Mesothelial cell of epicardium (in vitro differentiated cells): ENCODE measurements at places on chromosomes 2 and 18. TPM values are rescaled to one million over a fixed set of nuclear protein-coding genes. Genes with fewer than 3 reads are reported as not detected.

- no peak for DNase-seq
Observed at GRCh38 chr2:129732630-129733026, 246.8 kb upstream of the RAB6C start.

GRCh38 chr2:134846213-134846612 lies 7.8 kb downstream of the ACMSD start:
- no peak for DNase-seq

DNA sequence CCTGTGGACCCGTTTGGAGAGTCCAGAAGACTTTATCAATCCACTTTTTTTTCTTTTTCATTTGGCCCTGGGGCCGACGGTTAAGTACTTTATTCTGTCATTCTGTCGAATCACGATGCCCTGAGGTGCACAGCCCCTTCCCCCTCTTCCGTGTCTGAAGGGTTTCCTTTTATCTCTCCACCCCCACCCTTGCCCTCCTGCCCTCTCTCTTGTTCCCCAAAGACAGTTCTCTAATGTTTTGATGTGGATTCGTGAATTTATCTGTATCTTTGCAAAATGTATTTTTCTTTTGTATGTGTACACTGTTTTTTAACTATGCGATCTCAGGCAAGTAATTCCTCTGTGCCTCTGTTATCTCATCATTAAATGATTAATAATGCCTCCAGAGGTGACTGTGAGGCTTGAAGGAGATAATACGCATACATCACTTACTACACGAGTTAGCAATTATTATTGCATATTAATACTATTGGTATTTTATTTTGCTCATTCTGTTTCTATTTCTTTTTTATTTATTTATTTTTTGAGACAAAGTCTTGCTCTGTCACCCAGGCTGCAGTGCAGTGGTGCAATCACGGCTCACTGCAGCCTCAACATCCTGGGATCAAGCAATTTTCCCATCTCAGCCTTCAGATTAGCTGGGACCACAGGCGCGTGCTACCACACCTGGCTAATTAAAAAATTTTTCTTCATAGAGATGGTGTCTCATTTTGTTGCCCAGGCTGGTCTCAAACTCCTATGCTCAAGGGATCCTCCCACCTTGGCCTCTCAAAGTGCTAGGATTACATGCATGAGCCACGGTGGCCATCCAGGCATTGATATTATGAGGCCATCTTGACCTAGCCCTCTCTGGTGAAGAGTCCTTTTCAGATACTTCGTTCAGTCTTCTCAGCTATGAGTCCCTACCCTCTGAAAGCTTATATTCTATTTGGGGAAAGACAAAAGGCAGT lies 1.4 kb upstream of the CASP8 start:
- no peak for DNase-seq

DNA sequence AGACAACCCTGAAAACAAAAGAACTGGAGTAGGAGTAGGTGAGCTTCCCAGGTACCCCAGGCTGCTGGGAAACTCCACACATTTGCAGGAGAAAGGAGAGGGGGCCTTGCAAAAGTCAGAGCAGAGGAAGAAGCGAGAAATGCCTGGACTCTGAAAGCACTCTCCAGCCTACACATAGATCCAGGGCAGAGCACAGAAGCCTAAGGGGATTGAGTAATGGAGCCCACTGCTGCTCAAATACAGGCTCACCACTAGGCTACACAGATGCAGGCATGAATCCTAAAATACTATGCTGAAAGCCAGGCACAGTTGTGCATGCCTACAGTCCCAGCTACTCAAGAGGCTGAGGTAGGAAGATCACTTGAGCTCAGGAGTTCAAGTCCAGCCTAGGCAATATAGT lies 33.4 kb downstream of the OSBPL1A start:
- no peak for DNase-seq

DNA sequence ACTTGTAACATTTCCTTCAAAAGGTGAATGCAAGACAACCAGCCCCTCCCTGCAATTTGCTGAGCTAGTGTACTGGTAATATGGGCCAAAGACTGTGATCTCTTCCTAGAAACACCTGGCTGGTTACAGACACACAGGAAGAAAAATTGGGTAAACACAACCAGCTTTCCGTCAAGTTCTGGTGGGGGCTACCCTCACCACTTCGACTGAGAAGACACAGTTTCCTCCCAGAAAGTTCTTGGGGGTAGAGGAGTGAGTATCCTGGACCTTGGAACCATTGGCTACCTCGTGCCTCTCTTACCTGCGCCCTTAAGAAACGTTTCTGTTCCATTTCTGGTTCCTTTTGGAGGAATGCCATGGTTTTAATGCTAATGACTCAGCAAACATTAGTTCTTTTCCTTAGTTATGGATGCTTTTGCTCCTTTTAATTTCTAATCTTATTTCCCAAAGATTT lies 120.9 kb upstream of the DLX2 start:
- no peak for DNase-seq

GRCh38 chr2:2586068-2586776 lies 255.1 kb upstream of the MYT1L start:
- no peak for DNase-seq

DNA sequence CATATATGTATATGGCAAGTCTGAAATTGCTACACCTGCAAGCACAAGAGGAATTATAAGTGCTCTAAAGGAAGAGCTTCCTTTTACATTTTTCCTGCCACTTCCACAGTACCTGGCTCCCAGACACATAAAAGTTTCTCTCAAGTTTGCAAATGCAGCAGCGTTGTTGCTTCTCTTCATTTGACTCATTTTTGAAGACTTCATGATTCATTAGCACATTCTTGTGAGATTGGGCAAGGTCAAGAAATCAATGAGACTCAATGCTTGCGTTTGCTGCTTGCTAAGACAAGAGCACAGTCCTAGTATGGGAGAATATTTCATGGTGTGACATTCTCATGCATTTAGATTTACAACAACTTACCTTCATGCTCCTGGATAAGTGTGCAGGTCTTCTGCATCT lies 42.6 kb upstream of the PDCL3 start:
- DNase-seq = no peak

- DNase-seq = no peak
Observed at GRCh38 chr2:9124231-9124741, 82.3 kb upstream of the ASAP2 start.

DNA sequence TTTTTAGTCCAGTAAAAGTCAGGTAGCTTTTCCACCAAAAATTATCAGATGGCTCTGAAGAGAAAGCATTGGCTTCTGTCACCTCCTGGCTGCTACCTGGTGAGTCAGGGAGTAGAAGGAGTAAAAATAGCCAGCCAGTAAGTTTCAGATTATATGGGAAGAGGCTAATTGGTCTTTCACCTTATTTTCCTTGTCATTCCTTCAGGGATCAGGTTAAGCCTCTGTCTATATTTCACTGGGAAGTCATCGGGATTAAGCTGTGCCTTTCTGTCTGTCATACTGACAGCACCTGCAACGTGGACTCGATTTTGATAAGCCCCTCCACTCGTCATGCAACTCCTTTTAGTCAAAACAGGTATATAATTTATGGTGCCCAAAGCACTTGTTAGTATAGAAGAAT lies 380.7 kb upstream of the CELF4 start:
- DNase-seq = no peak

DNA sequence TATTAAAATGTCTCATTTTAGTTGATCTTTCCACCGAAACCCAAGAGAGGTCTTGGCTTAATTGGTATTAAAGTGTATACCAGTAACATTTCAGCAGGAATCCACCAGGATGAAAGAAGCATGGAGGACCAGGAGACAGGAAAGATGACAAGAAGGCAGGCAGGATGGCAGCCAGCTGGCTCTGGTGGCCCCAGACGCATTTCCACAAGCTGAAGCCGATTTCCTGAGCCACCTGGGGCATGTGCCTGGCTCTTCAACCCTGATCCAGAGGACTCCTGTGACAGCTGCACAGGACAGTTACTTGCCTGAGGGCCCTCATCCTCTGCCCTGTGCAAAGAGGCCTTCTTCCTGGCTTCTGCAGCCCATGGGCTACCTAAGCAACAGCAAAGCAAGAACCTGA lies 56.9 kb upstream of the NFU1 start:
- DNase-seq = no peak

DNA sequence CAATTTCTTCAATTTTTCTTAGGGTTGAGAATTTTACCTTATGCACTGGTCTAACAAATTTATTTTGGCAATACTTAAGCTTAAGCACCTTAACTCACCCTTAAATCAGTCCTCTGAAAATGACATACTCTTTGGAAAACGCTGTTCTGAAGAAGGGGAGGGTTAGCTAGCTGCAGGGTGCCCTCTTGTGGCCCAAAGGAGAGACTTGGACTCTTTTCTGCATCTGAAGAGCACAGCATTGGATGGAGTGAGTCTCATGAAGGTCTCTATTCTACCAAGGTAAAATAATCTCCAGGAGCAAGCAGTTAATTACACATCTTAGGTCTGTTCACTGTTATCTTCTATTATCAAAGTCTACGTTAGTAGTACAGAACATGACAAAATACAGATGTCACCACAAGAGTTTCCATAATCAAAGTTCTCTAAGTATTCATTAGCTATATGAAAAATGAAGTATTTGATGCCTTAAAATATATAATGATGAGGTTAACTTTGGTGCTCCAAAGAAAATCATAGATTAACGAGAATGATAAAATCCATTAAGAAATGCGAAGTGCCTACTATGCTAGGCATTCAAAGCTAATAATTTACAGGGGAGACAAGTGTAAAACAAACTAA lies 24.4 kb downstream of the PUM2 start:
- DNase-seq = no peak

DNA sequence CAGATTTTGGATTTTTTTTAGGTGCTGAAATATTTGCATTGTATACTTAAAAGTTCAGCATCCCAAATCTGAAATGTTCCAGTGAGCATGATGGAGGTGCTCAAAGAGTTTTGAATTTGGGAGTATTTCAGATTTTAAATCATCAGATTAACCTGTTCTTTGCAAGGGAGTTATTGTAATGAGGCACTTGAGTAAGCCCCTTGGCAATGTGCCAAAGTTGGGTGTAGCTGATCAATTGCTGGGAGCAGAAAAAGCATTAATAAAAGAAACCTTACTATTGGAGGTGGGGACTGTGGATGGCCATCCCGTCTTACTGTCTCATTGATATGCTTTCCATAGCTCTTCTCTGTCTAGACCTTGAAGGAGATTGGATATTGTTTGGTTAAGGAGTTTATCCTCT lies 28.3 kb downstream of the MALT1 start:
- DNase-seq = no peak

- no peak for DNase-seq
Observed at GRCh38 chr2:230295192-230295591, 31.8 kb upstream of the SP140L start.

DNA sequence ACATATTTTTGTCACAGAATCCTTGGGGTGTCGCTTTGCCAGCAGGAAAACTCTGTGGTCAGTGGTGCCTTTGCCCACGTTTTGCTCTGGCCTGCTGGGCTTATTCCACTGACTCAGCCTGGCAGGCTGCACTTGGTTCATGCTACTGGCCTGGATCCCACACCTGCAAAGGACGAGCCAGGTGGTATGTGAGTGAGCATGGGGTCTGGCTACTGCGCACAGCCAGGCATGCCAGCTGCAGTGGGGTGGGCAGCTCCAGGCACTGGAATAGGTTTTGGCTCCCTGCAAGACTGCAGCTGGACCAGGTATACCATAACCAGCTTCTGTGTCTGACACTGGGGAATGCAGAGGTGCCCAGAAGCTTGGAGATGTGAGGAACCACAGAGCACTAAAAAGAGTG lies 197.9 kb upstream of the VRK2 start:
- DNase-seq = no peak

DNA sequence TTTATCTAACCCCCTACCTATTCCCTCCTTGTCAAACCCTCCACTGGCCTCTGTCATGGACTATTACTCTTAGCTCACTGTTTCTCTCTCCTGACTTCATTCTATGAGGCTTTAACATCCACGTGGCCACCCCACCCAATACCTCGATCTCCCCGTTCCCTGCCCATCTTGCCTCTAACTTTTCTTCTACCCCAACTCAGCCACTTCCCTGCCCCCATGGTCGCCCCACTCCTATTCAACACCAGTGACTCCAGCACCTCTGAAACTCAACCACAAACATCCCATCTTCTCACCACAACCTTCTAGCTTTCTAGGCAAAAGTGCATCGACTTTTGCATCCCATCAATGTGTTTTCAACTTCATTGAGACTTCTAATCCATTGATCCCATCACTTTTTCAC lies 94.2 kb upstream of the EPAS1 start:
- DNase-seq = no peak

- no peak for DNase-seq
Observed at GRCh38 chr2:42566025-42566424, 2.4 kb upstream of the MTA3 start.

DNA sequence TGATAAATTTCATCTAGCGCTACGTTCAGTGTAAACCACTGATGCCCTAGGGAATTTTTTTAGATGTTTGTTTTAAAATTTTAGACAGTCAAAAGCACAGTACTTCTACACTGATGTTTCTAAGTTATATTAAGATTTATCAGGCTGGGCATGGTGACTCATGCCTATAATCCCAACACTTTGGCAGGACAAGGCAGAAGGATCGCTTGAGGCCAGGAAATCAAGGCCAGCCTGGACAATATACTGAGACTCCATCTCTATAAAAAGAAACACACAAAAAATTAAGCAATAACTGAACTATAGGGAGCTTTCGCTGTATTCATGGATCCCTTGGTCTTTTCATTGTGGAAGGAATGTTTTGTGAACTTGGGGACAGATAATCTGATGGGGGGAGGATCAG lies 50.6 kb upstream of the MAPRE2 start:
- no peak for DNase-seq

GRCh38 chr2:239442192-239442591 lies 41.4 kb upstream of the HDAC4 start:
- DNase-seq = no peak

- no peak for DNase-seq
Observed at GRCh38 chr2:99851089-99851488, 291.3 kb downstream of the AFF3 start.

- no peak for DNase-seq
Observed at GRCh38 chr18:52992041-52992440, 652.0 kb downstream of the DCC start.

DNA sequence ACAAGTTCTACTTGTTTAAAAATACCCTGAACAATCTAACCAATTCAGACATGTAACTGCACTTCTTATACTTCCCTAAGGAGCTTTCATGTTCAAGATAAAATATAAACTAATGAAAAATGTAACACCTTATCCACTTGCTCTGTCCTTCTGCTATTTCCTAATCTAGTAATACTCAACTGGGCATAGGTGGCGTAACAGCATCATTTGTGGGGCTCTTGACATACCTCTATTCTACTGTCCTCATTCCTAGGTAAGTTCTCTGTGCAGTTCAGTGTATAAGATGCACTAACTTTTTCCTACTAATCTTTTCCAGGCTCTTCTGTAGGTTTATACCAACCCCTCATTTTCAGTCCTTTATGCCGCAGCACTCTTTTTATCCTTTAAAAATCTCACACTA lies 36.7 kb downstream of the PRKD3 start:
- DNase-seq = no peak

GRCh38 chr2:209525331-209525730 lies 101.5 kb downstream of the MAP2 start:
- no peak for DNase-seq

Gene ADAM23
- 6.9 to 8.6 TPM (median 8.5 TPM) in 3 replicates for total RNA-seq

Gene AGBL5
- 40.5 to 45.0 TPM (median 43.2 TPM) in 3 replicates for total RNA-seq

Gene CPLX4
- total RNA-seq = not detected in 3 replicates

Gene CD28
- not detected in 3 replicates for total RNA-seq

Gene CEP192
- 32.7 to 36.5 TPM (median 34.6 TPM) in 3 replicates for total RNA-seq

Gene FBXO36
- 5.1 to 6.2 TPM (median 5.5 TPM) in 3 replicates for total RNA-seq

Gene TUBB8B
- 0.31 to 0.32 TPM in 2 of 3 replicates, not detected in the other for total RNA-seq

Gene BMP10
- 0.13 TPM in 1 of 3 replicates, not detected in the others for total RNA-seq

Gene CLEC4F
- not detected in 3 replicates for total RNA-seq

Gene STRADB
- total RNA-seq = 38.7 to 44.4 TPM (median 42.5 TPM) in 3 replicates
